ENCODE measurements at places on chromosomes 12 and 14. TPM values are rescaled to one million over a fixed set of nuclear protein-coding genes. Genes with fewer than 3 reads are reported as not detected.

The KRT2 gene
- not detected for total RNA-seq

The KLHDC1 gene
- total RNA-seq: 7.5 TPM

The IFNG gene
- total RNA-seq: 0.99 TPM

The GUCY2C gene
- not detected for total RNA-seq

The ERO1A gene
- 92.6 TPM for total RNA-seq

The SPPL3 gene
- total RNA-seq: 44.6 TPM

The IL23A gene
- total RNA-seq: 49.8 TPM

The PZP gene
- not detected for total RNA-seq

The USP15 gene
- total RNA-seq: 186 TPM

The PRH2 gene
- total RNA-seq: not detected

DNA sequence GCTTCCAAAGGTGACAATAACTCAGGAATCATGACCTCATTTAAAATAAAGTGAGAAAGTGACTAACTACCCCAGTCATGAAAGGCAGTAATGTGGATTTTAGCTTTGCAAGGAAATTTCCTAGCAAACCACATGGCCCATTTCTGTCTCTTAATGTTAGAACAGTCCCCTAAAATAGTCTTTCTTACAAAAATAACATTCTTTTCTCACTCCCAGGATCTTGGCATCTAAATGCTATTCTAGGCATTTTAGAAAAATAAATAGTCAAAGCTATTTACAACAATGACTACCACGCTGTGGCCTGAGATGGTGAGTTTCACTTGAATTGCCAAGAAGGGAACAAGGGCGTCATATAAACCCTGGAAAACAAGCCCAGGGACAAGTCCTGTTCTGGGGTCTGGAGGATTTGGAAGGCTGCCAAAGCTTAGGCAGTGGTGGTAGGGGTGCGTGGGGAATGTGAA, 101.2 kb upstream of the CCDC175 start:
- H3K4me3 ChIP-seq: no peak overlapping the region
- H3K27ac ChIP-seq: no peak overlapping the region
- H3K27me3 ChIP-seq: peaks cover 17% of the 10 kb centered on the region
- DNase-seq: no peak
- no peaks in the 10 kb centered on the region for H3K36me3 ChIP-seq

DNA sequence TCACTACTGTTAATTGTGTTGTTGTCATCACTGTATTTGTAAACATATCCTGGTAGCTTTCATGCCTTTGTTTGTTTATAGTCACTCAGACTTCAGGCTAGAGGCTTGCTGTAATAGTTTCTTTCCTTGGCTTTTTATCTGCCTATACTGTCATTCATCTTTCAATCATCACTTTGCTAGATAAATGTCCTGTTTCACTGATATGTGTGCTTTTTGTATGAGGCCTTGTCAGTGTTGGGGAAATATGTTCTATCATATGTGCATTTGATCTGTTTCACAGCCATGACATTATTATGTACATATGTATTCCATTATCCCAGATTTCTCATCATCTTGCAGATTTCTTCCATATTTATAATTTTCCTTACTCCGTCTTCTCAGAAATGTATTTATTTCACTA, 558.9 kb upstream of the LRFN5 start:
- H3K36me3 ChIP-seq: no peaks in the 10 kb centered on the region
- H3K27ac ChIP-seq: no peak overlapping the region
- no peak overlapping the region for H3K4me3 ChIP-seq
- no peak for DNase-seq

- H3K4me3 ChIP-seq: no peak overlapping the region
- H3K36me3 ChIP-seq: no peaks in the 10 kb centered on the region
- H3K4me1 ChIP-seq: no peaks in the 10 kb centered on the region
- H3K27ac ChIP-seq: no peak overlapping the region
- peaks cover 13% of the 10 kb centered on the region for H3K27me3 ChIP-seq
- no peak for DNase-seq
Measured at GRCh38 chr12:82507686-82508085, 149.4 kb downstream of the METTL25 start.

- peaks cover 3% of the 10 kb centered on the region for H3K4me1 ChIP-seq
- no peaks in the 10 kb centered on the region for H3K27me3 ChIP-seq
- peaks cover 2% of the 10 kb centered on the region for H3K36me3 ChIP-seq
- no peak overlapping the region for H3K27ac ChIP-seq
Measured at GRCh38 chr14:68450391-68451120, 342.3 kb downstream of the ZFP36L1 start.

GRCh38 chr14:69044965-69045555, 66.0 kb upstream of the ACTN1 start:
- no peak overlapping the region for H3K27ac ChIP-seq
- H3K36me3 ChIP-seq: no peaks in the 10 kb centered on the region
- H3K27me3 ChIP-seq: peaks cover 14% of the 10 kb centered on the region
- no peak for DNase-seq
- peaks cover 17% of the 10 kb centered on the region for H3K4me1 ChIP-seq

- H3K4me1 ChIP-seq: peaks cover 9% of the 10 kb centered on the region
- DNase-seq: no peak
- no peak overlapping the region for H3K27ac ChIP-seq
- peaks cover 41% of the 10 kb centered on the region for H3K27me3 ChIP-seq
Measured at GRCh38 chr14:103189481-103190470, 66.5 kb downstream of the TNFAIP2 start.

DNA sequence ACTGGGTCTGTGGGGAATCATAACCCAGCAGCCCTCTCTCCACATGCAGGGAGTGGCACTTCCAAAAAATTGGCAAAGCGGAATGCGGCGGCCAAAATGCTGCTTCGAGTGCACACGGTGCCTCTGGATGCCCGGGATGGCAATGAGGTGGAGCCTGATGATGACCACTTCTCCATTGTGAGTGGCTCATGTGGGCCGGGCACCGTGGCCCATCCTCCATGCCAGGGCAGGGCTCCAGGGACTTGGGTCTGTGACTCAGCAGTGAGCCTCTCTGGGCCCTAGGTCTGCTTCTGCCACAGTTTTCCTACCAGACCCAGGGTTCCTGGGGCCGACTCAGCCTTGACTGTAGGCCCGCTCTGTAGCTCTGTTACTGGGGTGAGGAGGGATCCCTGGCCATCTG, 2.2 kb downstream of the NPFF start:
- no peak overlapping the region for H3K4me3 ChIP-seq
- peaks cover 11% of the 10 kb centered on the region for H3K4me1 ChIP-seq
- peaks cover 5% of the 10 kb centered on the region for H3K36me3 ChIP-seq

GRCh38 chr14:30849354-30849753, 25.0 kb upstream of the COCH start:
- peaks cover 23% of the 10 kb centered on the region for H3K27me3 ChIP-seq
- H3K4me3 ChIP-seq: no peak overlapping the region
- DNase-seq: no peak
- H3K27ac ChIP-seq: no peak overlapping the region

GRCh38 chr14:98160901-98161300, 1111.1 kb downstream of the BCL11B start:
- DNase-seq: no peak
- no peaks in the 10 kb centered on the region for H3K27me3 ChIP-seq
- no peak overlapping the region for H3K27ac ChIP-seq
- peaks cover 3% of the 10 kb centered on the region for H3K36me3 ChIP-seq
- peaks cover 17% of the 10 kb centered on the region for H3K4me1 ChIP-seq
- no peak overlapping the region for H3K4me3 ChIP-seq

GRCh38 chr14:97806891-97807290, 1009.7 kb downstream of the VRK1 start:
- no peaks in the 10 kb centered on the region for H3K27me3 ChIP-seq
- H3K4me3 ChIP-seq: no peak overlapping the region
- no peaks in the 10 kb centered on the region for H3K36me3 ChIP-seq
- no peak overlapping the region for H3K27ac ChIP-seq
- H3K4me1 ChIP-seq: peaks cover 3% of the 10 kb centered on the region

GRCh38 chr14:43786066-43786762, 720.9 kb downstream of the FSCB start:
- H3K27ac ChIP-seq: no peak overlapping the region
- no peaks in the 10 kb centered on the region for H3K36me3 ChIP-seq
- H3K4me1 ChIP-seq: no peaks in the 10 kb centered on the region
- H3K27me3 ChIP-seq: no peaks in the 10 kb centered on the region

DNA sequence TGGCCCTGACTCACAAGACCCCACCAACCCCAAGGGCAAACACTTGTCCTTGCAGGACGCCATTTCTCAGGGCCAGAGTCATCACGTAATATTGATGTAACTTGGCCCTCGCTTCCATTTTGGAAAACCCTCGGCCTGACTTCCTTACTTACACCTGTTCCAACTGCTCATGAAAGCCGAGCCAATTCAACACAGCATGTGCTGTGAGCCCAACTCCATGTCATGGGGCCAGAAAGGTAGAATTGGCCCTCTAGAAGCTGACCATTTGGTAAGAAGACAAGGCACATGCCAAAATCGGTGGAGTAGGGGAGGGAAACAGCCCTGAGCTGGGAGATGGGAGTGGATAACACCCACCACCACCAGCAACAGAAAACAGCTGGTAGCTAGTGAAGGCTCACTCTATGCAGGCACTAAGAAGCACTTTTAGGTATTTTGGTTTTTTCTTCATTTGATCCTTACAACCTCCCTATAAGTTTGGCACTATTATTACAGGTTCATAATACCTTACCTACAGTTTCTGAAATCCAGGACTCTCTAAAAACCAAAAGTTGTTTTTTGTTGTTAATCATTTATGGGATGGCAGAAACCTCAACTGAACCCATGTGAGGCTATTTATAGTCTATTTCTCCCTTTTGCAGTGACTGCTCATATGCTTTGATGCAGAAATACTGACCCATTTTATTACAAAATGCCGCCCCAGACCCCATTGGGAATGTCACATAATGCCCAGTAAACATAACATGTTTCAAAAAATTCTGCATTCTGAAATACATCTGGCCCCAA, 6.5 kb downstream of the TTC7B start:
- H3K27ac ChIP-seq: no peak overlapping the region
- no peaks in the 10 kb centered on the region for H3K27me3 ChIP-seq
- no peak overlapping the region for H3K4me3 ChIP-seq
- DNase-seq: no peak
- H3K4me1 ChIP-seq: peaks cover 3% of the 10 kb centered on the region

GRCh38 chr12:132602572-132603239, 7.7 kb downstream of the LRCOL1 start:
- H3K27me3 ChIP-seq: peaks cover 65% of the 10 kb centered on the region
- no peak overlapping the region for H3K4me3 ChIP-seq
- peaks cover 10% of the 10 kb centered on the region for H3K36me3 ChIP-seq
- H3K27ac ChIP-seq: peak overlapping the region; percentile 70

DNA sequence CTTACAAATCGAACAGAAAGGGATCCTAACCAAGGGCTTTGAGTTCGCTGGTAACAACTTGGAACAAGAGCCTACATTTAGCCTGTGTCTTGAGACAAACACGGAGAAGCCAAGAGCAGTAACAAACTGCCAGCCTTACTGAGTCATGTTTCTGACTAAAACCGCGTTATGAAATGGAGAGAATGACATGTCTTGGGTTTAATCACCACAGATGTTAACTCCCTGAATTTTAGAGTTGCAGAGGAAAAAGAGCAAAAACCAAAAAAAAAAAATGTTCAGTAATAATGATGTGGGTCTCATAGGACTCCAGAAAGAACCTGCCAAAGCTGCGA, 1.0 kb downstream of the BLTP3B start:
- no peaks in the 10 kb centered on the region for H3K27me3 ChIP-seq
- no peaks in the 10 kb centered on the region for H3K36me3 ChIP-seq
- peaks cover 34% of the 10 kb centered on the region for H3K4me1 ChIP-seq
- H3K4me3 ChIP-seq: peak overlapping the region; percentile 95

DNA sequence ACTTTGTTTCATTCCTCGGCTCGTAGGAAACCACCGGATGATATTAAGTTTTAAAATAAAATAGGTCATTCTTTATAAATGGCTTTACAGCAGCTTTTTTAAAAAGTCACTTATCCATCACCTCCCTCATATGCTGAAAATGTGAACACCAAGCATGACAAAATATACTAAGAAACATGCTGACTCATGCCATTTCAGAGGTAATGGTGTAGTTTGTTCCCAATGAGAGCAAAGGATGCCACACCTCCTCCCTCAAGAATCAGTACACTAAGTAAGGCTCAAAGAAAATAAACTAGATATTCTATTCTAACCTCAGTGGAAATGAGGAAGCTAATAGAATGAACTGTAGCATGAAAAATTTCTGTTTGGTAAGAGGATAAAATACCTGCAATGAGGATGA, 5.5 kb upstream of the DIO2 start:
- H3K27ac ChIP-seq: no peak overlapping the region
- no peaks in the 10 kb centered on the region for H3K36me3 ChIP-seq
- H3K4me1 ChIP-seq: peaks cover 2% of the 10 kb centered on the region
- DNase-seq: no peak

DNA sequence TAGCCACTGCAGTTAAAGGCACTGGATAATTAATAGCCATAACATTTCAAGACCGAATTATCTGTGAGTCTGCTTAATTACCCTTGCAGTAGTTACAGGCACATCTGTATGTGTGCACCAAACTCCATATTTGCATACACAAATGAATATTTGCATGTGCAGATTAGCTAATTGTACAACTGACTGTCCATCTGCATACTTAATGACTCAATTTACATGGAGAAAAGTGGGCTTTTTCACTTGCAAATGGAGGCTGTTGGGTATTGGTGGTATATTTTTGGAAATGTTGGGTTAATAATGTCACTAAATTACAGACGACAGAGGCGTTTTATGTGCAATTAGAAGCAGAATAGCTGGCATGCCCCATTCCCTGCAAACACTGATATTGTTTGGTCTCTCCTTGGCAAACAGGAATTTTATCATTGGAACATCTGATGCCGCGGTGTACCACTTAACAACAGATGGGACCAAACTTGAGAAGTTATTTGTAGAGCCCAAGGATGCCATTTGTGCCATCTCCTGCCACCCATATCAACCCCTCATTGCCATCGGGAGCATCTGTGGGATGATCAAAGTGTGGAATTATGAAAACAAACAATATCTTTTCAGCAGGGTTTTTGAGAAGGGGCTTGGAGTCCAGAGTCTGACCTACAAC, 39.6 kb downstream of the CFAP251 start:
- H3K27me3 ChIP-seq: peaks cover 8% of the 10 kb centered on the region
- no peak for DNase-seq
- peaks cover 6% of the 10 kb centered on the region for H3K36me3 ChIP-seq

DNA sequence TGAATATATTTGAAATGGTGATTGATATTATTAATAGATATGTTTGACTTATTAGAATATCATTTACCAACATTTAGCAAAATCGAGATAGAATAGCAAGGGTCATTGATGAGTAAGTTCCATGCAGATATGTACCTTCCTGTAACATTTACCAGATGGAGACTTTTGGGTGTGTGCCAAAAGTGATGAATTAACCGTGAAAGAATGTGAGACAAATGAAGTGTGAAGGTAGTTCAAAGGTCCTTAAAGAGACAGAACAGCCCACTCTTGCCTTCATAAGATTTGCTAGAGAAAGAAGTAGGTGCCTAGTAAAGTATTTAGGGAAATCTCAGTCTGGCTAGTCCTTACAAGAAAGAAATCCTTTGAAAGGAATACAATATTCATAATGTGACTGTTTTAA, 45.5 kb downstream of the FGD4 start:
- no peak overlapping the region for H3K4me3 ChIP-seq
- H3K36me3 ChIP-seq: no peaks in the 10 kb centered on the region
- H3K4me1 ChIP-seq: peaks cover 3% of the 10 kb centered on the region
- peaks cover 12% of the 10 kb centered on the region for H3K27me3 ChIP-seq
- H3K27ac ChIP-seq: no peak overlapping the region
- no peak for DNase-seq

- DNase-seq: no peak
- H3K36me3 ChIP-seq: peaks cover 2% of the 10 kb centered on the region
- H3K27me3 ChIP-seq: peaks cover 23% of the 10 kb centered on the region
Measured at GRCh38 chr12:49882851-49883464, 20.7 kb downstream of the FAIM2 start.

- no peak overlapping the region for H3K4me3 ChIP-seq
- H3K27me3 ChIP-seq: peaks cover 29% of the 10 kb centered on the region
- peaks cover 4% of the 10 kb centered on the region for H3K36me3 ChIP-seq
- DNase-seq: no peak
Measured at GRCh38 chr14:94365624-94366023, 22.8 kb downstream of the SERPINA1 start.

- no peak for DNase-seq
- peaks cover 53% of the 10 kb centered on the region for H3K27me3 ChIP-seq
- H3K4me1 ChIP-seq: peaks cover 4% of the 10 kb centered on the region
Measured at GRCh38 chr12:20368651-20369304, 441 bp downstream of the PDE3A start.
